ENCODE measurements at places on chromosomes 16 and 17.

DNA sequence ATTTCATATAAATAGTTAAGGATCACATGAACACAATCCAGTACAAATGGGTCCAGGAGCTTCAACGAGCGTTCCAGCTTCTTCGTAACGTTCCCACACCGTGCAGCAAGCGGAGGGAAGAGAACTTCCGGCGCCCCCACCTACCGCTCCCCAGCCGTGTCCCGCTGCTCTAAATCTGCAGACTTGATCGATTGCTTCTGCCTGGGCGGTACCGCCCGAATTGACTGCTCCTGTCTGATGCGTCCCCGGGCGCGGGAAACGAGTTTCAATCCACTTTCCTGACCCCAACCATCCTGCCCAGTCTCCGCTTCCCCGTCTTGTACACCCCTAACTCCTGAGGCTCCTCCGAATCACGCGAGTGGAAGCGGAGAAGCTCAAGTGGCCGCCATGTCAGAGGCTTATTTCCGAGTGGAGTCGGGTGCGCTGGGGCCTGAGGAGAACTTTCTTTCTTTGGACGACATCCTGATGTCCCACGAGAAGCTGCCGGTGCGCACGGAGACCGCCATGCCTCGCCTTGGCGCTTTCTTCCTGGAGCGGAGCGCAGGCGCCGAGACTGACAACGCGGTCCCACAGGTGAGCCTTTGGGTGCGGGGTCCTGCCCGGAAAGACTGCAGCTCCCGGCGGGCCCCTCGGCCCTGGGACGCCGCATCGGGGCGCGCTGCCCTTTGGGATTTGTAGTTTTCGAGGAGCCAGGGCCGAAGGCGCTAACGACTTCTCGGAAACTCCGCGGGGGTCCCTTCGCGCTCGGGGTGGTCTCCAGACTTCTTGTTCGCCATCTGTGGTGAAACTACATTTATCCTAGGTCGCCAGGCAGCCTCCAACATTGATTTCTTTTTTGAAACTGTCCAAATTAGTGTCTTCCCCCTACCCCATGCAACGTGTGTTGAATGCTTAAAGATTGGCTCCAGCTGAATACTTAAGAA lies at the start of gene GINS3:
TSS of gene GINS3 (plus strand) at position 257 of the 923 bp plus-strand sequence. CDS start at position 388, 131 bp downstream.
- peak; percentile 67 for DNase-seq

- DNase-seq = no peak
Observed at GRCh38 chr17:71869293-71869692, 251.5 kb upstream of the SOX9 start.

GRCh38 chr17:4172356-4172755 lies 29.4 kb downstream of the CYB5D2 start:
- DNase-seq = no peak

DNA sequence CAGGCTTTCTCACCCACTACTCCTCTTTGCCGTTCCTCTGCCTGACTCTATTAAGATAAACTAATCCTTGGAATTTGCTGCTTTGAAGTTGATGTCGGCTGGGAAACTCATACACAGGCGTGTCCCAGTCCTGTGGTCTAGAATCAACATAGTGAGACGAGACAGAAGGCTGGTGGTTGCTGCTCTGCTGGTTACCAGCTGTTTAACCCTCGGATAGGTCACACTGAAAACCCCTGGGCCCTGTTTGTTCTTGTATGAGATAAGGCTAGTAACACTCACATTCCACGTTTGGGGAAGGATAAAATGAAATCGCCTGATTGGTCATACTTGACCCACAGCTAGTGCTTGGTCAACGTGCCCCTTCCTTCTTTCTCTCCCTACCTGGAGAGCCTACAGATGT lies 517.0 kb downstream of the CDH13 start:
- DNase-seq = no peak

- no peak for DNase-seq
Observed at GRCh38 chr17:6297960-6298359, 137.0 kb downstream of the AIPL1 start.

- DNase-seq = no peak
Observed at GRCh38 chr16:80230328-80231120, 310.3 kb upstream of the DYNLRB2 start.

DNA sequence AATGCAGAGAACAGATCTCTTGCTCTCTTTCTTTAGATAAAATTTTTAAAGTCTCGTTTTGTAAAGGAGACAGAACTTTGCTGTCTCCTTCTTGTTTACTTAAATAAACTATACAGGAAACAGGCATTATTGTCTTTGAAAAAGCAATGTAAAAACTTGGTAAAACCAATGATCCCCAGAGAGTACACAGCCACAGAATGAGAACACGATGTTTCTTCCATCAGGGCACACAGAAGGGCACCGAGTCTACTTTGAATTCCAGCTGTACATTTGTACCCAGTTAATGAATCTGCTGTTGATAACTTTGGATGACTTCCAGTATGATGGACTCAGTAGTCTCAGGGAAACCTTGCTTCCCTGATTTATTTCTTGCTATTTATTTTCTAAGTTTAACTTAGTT lies 8.1 kb upstream of the TMEM100 start:
- DNase-seq = no peak

DNA sequence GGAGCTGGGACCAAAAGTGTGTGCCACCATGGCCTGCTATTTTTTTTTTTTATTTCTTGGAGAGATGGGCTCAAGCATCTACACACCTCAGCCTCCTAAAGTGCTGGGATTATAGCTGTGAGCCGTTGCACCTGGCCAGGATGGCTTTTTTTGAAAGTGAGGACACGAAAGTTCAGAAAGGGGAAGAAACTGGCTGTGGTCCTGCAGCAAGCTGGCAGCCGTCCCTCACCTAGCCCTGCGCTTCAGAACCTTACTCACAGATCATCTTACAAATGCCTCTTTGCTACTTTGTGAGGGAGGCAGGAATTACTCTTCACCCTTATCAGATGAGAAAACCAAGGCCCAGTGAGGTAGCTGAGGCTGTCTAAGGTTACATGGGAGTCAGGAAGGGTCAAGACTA lies 4.5 kb upstream of the PPY start:
- DNase-seq = no peak

GRCh38 chr17:56819431-56820145 lies 14.1 kb downstream of the C17orf67 start:
- DNase-seq = peak; percentile 52

DNA sequence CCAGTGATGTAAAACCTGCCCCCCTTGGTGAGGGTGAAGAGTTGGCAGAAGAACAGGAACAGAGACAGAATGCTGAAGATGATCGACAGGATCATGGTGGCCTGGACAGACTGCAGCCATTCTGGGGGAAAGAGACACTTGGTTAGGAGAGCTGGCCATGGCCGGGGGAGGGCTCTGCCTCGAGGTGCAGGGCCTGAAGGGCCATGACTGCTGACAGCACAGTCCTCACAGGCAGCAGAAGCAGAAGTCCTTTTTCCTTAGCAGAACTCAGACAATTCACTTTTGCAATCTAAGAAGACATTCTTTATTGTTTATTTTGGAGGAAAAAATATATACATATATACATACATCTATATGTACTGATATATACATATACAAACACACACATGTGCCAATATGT lies 25.6 kb downstream of the PMP22 start:
- DNase-seq = no peak

DNA sequence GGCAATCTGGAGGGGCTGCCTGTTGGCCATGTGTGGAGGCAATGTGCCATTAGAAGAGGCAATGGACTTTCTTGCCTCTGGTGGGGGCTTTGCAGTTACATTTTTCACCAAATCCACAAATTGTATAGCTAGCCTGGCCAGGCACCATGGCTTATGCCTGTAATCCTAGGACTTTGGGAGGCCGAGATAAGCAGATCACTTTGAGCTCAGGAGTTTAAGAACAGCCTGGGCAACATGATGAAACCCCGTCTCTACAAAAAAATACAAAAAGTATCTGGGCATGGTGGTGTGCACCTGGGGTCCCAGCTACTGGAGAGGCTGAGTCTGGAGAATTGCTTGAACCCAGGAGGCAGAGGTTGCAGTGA lies 2.7 kb upstream of the RNF112 start:
- DNase-seq = no peak

DNA sequence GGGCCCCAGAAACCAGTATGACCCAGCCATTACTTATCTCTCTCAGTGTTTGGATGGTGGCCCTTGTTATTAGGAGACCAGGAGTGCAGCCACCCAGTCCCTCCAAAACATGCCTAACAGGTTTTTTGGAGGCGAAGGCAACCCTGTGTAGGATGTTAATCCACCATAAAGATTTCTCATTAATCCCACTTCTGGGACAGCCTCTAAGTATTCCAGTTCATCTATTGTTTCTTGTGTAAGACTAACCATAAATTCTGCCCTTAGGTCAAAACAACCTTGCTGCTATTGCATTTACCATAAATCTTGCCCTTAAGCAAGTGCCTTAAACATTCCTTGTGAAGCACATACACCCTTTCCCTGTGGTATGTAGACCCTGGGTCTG lies 21.5 kb upstream of the OR1F1 start:
- no peak for DNase-seq

GRCh38 chr17:67369676-67370075 lies 3.3 kb upstream of the PSMD12 start:
- DNase-seq = no peak

GRCh38 chr17:67569015-67569451 lies 148.7 kb upstream of the NOL11 start:
- DNase-seq = no peak

DNA sequence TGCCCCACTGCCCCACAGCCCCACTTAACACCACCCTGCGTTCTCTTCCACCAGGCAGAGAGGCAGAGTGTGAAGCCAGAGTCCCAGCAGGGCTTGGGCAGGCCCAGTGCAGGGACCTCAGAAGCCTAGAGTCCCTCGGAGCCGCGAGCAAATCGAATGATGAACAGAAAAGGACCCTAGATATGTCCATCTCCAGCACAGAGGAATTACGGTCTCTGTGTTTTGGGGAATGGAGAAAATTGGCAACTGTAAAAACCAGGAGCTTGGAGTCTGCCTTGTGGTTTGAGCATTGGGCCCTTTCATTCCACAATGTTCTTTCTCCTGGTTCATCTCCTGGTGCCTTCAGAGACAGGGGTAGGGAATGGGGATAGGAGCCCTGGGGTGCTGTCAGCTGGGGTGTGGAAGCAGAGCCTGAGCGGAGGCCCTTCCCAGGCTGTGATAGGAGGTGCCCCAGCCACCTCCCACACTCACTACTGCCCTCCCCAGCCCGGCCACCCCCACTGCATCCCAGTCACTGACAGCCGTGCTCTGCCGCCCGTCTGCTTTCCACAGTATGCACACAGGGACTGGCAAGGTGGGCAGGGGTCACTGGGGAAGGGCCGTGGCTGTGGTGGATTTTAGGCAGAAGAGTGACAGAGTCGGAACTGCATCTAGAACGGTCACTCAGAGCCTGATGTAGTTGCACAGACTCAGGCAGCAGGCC lies 26.7 kb downstream of the TBX4 start:
- DNase-seq = no peak

GRCh38 chr17:17055286-17056155 lies 13.3 kb downstream of the MPRIP start:
- no peak for DNase-seq

DNA sequence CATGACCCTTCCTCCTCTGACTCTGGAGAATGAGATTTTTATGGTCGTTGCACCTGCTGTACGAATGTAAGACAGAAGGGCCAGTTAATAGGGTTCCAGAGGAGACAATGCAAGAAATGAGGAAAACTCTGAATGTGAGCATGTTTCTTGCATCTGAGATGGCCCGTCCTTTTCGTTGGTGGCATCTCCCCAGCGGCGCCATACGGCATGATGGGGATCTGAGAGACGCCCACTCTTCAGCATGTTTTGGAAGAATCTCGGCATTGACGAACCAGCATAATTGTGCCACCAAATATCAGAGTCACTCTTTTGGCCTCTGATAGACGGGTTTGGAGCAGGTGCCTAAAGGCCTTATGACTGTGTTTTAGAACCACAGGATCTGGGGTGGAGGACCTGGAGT lies 126.5 kb upstream of the RCVRN start:
- DNase-seq = no peak

- no peak for DNase-seq
Observed at GRCh38 chr17:55731586-55732250, 9.1 kb upstream of the TMEM100 start.

GRCh38 chr17:43878260-43879175 lies 28.8 kb downstream of the MPP2 start:
- DNase-seq = peak; percentile 22

- no peak for DNase-seq
Observed at GRCh38 chr16:23500862-23501225, 9.4 kb downstream of the GGA2 start.

GRCh38 chr16:58243528-58244004 lies 45.7 kb upstream of the CSNK2A2 start:
- DNase-seq = no peak

DNA sequence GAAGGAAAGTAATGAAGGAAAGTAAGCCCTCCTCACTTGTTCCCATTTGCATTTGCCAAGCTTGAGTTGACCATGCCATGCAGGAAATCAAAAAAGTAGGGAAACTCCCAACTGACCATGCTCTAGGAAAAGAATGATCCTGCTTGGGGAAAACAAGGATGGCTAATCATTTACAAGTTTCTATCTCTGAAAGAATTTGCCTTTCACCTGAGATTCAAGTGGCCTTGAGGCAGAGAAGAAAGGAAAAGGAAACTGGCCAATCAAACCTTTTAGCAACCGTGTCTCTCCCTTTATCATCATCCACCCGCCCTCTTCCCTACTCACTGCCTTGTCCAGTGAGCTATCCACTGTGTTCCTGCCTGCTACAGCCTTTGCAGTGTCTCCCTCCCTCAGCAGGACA lies 757.2 kb upstream of the SOX9 start:
- no peak for DNase-seq

DNA sequence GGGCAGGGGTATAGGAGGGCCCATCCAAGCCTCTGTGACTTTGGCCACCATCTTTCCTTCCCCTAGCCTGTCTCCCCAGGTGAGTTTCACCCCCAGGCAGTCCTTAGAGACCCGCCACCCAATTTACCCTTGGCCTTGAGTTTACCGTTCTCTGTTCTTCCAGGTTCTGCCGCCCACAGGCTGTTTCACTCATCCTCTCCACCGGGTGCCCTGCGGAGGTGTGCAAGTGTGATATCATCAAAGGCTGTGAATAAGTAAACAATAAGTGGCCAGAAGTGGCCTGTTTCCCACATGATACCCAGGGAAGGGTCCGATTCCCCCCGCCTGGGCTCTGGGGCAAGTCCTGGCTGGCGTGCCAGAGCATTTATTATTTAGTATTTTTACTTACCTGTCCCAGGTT lies 15.1 kb upstream of the TLCD3B start:
- DNase-seq = no peak

- DNase-seq = no peak
Observed at GRCh38 chr16:59950431-59950830, 1216.3 kb upstream of the GOT2 start.

DNA sequence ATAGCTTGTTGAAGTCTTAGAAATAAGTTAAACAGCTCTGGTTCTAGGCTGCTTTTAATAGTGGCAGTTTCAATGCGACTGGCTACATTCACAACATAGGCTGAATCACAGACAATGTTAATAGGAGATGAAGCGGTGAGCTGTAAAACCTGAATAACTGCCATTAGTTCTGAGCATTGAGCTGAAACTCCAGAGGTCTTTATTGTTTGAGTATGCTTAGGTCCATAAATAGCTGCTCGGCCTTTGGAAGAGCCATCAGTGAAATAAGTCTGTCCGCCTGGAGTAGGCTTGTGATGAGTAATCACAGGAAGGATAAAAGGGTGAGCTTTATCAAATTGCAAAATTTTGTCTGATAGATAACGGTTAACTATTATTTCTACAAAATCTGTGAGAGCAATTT lies 9.4 kb upstream of the ZNF689 start:
- no peak for DNase-seq
